ENCODE measurements at places on chromosomes 12 and 14.

- H3K27ac ChIP-seq: no peak overlapping the region
- H3K27me3 ChIP-seq: no peaks in the 10 kb centered on the region
- H3K4me1 ChIP-seq: no peaks in the 10 kb centered on the region
- H3K4me3 ChIP-seq: no peak overlapping the region
- DNase-seq: no peak
These were observed 51.5 kb upstream of the KCNJ8 start for GRCh38 chr12:21825886-21826617.

DNA sequence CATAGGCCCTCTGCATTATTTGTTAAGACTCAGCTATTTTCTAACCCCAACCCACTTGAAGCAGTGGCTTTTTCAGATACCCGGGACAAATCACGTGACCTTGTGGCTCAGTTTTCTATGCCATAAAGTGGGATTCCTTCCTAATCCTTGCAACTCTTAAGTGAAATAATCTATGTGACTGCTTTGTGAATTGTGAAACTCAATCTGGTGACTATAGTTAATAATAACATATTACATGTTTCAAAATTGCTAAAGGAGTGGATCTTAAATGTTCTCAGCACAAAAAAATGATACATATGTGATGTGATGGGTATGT lies 17.3 kb downstream of the EML1 start:
- no peaks in the 10 kb centered on the region for H3K4me1 ChIP-seq
- H3K27ac ChIP-seq: no peak overlapping the region
- no peak for DNase-seq
- no peaks in the 10 kb centered on the region for H3K36me3 ChIP-seq

- H3K27ac ChIP-seq: peak overlapping the region; percentile 71
- peaks cover 16% of the 10 kb centered on the region for H3K27me3 ChIP-seq
- H3K36me3 ChIP-seq: no peaks in the 10 kb centered on the region
- peak overlapping the region; percentile 63 for H3K4me3 ChIP-seq
These were observed 304.8 kb upstream of the OR4E1 start for GRCh38 chr14:21978184-21978998.

DNA sequence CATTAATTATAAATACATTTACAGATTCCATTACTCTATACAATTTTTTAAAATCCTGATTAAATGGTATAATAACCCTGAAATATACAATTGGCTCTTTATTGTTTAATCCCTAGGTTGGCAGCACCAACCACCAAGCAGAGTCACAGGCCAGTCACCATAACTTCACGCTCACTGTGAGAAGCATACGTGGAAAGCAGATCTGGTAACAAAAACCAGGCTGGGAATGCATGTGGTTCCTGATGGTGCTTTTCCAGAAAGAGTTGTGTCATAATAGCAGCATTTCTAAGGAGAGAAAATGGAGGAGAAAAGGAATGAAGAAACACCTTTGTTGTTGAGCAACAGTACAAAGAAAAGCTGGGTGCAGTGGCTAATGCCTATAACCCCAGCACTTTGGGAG lies 66.1 kb downstream of the SIX6 start:
- H3K36me3 ChIP-seq: no peaks in the 10 kb centered on the region
- no peaks in the 10 kb centered on the region for H3K4me1 ChIP-seq
- no peak overlapping the region for H3K27ac ChIP-seq
- DNase-seq: no peak
- peaks cover 30% of the 10 kb centered on the region for H3K27me3 ChIP-seq

GRCh38 chr12:129103231-129103630 lies 250.0 kb downstream of the GLT1D1 start:
- no peak overlapping the region for H3K27ac ChIP-seq
- no peak overlapping the region for H3K4me3 ChIP-seq

DNA sequence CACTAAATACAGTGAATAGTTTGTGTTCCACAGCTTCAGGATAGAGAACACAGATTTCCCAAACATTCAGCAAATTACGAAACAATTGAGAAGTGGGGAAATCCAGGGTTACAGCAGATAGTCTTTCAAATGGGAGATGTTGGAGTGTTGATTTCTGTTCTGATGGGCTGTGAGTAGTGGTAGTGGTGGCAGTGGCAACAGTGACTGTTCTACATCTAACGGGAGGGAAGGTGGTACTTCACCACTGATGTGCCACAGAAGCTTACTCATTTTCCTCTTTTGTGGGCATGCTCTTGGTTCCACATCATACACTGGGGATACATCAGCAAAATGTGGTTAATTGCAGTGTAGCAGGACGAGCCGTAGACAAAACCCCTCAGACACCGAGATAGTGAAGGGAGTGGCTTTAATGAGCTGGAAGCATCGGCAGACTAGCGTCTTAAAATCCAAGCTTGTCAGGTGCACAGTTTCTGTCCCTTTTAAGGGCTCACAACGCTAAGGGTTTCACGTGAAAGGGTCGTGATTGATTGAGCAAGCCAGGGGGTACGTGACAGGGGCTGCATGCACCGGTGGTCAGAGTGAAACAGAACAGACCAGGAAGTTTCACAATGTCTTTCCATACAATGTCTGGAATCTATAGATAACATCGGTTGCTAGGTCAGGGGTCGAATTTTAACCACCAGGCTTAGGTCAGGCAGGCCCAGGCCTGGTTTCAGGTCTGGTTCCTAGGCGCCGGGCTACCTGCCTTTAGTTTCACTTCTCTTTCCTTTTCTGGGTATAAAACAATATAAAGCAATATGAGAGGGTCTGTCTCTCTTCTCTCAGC lies 330.6 kb upstream of the FBXO33 start:
- no peak for DNase-seq
- H3K4me1 ChIP-seq: peaks cover 7% of the 10 kb centered on the region
- H3K36me3 ChIP-seq: no peaks in the 10 kb centered on the region
- H3K27ac ChIP-seq: no peak overlapping the region
- H3K27me3 ChIP-seq: no peaks in the 10 kb centered on the region

- H3K4me1 ChIP-seq: no peaks in the 10 kb centered on the region
- peaks cover 46% of the 10 kb centered on the region for H3K27me3 ChIP-seq
- H3K27ac ChIP-seq: no peak overlapping the region
- H3K36me3 ChIP-seq: peaks cover 3% of the 10 kb centered on the region
- no peak overlapping the region for H3K4me3 ChIP-seq
These were observed 10.6 kb downstream of the FOXA1 start for GRCh38 chr14:37584211-37585100.

GRCh38 chr14:94717808-94718207 lies 52.1 kb downstream of the GSC start:
- no peak overlapping the region for H3K4me3 ChIP-seq
- peaks cover 3% of the 10 kb centered on the region for H3K27me3 ChIP-seq
- DNase-seq: no peak
- no peak overlapping the region for H3K27ac ChIP-seq
- no peaks in the 10 kb centered on the region for H3K4me1 ChIP-seq
- no peaks in the 10 kb centered on the region for H3K36me3 ChIP-seq

DNA sequence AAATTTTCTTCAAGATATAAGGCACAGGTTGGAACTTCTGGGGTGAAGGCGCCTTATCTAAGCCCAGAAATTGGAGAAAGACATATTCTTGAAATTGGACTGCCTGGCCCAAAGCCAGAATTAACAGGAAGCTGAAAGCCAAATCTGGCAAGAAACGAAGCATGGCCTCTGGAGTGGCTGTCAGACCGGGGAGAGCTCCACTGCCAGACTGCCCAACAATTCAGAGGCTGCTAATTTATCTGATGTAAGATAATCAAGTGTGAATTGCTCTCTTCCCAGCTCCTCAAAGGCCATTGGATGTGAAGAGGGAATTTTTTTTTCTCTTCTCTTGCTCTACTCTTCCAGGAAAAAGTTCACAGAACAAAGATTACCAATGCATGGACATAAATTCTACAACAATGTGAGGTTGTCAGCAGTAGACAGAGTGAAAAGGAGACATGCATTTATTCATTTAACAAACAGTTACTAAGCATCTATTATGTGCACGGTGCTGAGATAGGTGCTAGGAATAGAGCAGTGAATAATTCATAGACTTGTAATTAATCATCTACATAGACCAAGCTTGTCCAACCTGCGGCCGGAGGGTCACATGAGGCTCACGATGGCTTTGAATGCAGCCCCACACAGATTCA lies at the start of gene GDF3:
Gene GDF3 (minus strand): TSS at position 210 of the 632 bp plus-strand sequence. CDS start 47 bp downstream, at position 163.
- DNase-seq: no peak
- no peak within 1 kb of the TSS for H3K4me3 ChIP-seq
- H3K36me3 ChIP-seq: no peaks in the 10 kb centered on the region

GRCh38 chr12:26971963-26972362 lies 33.7 kb downstream of the FGFR1OP2 start:
- H3K27me3 ChIP-seq: no peaks in the 10 kb centered on the region
- peaks cover 60% of the 10 kb centered on the region for H3K36me3 ChIP-seq
- no peak overlapping the region for H3K27ac ChIP-seq
- no peak overlapping the region for H3K4me3 ChIP-seq
- H3K4me1 ChIP-seq: peaks cover 15% of the 10 kb centered on the region

GRCh38 chr12:4555804-4556203 lies 6.2 kb upstream of the DYRK4 start:
- H3K27ac ChIP-seq: no peak overlapping the region
- peaks cover 47% of the 10 kb centered on the region for H3K36me3 ChIP-seq
- H3K27me3 ChIP-seq: no peaks in the 10 kb centered on the region
- peaks cover 2% of the 10 kb centered on the region for H3K4me1 ChIP-seq

- peak; percentile 23 for DNase-seq
- no peaks in the 10 kb centered on the region for H3K4me1 ChIP-seq
- H3K4me3 ChIP-seq: no peak overlapping the region
- H3K36me3 ChIP-seq: no peaks in the 10 kb centered on the region
- no peaks in the 10 kb centered on the region for H3K27me3 ChIP-seq
These were observed 46.8 kb downstream of the TMEM117 start for GRCh38 chr12:43882578-43883178.

DNA sequence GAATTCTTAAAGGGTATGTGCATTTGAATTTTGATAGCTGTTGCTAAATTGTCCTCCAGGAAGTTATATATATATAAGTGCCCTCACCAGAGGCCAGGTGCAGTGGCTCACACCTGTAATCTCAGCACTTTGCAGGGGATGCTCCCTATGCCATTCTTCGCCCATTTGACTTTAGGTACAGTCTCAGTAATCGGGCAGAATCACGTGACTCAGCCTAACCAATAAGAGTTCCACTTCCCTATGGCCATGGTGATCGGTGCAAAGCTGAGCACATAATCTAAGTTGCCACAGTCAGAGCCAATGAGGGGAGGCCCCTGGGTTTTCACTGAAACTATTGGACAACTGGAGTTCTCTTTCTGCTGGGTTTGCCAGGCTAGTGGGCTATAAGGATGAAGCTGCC lies 274.6 kb upstream of the TBX3 start:
- H3K36me3 ChIP-seq: no peaks in the 10 kb centered on the region
- no peak for DNase-seq
- no peak overlapping the region for H3K4me3 ChIP-seq
- no peaks in the 10 kb centered on the region for H3K4me1 ChIP-seq
- H3K27me3 ChIP-seq: no peaks in the 10 kb centered on the region

GRCh38 chr14:67002994-67003753 lies 186.1 kb upstream of the GARIN2 start:
- H3K36me3 ChIP-seq: no peaks in the 10 kb centered on the region
- H3K27me3 ChIP-seq: no peaks in the 10 kb centered on the region
- H3K4me1 ChIP-seq: peaks cover under 1% of the 10 kb centered on the region
- no peak overlapping the region for H3K27ac ChIP-seq

- no peaks in the 10 kb centered on the region for H3K36me3 ChIP-seq
- H3K27me3 ChIP-seq: no peaks in the 10 kb centered on the region
- no peaks in the 10 kb centered on the region for H3K4me1 ChIP-seq
- no peak overlapping the region for H3K27ac ChIP-seq
These were observed 27.0 kb downstream of the GPR135 start for GRCh38 chr14:59438195-59438647.

GRCh38 chr14:23942587-23942986 lies 11.0 kb upstream of the DHRS4 start:
- H3K27ac ChIP-seq: no peak overlapping the region
- H3K36me3 ChIP-seq: peaks cover 2% of the 10 kb centered on the region
- DNase-seq: no peak

- peak; percentile 87 for DNase-seq
- peak overlapping the region; percentile 92 for H3K27ac ChIP-seq
- H3K36me3 ChIP-seq: peaks cover 46% of the 10 kb centered on the region
- no peaks in the 10 kb centered on the region for H3K27me3 ChIP-seq
- H3K4me3 ChIP-seq: peak overlapping the region; percentile 84
- peaks cover 32% of the 10 kb centered on the region for H3K4me1 ChIP-seq
These were observed 3.7 kb upstream of the SETD1B start for GRCh38 chr12:121799842-121800693.

DNA sequence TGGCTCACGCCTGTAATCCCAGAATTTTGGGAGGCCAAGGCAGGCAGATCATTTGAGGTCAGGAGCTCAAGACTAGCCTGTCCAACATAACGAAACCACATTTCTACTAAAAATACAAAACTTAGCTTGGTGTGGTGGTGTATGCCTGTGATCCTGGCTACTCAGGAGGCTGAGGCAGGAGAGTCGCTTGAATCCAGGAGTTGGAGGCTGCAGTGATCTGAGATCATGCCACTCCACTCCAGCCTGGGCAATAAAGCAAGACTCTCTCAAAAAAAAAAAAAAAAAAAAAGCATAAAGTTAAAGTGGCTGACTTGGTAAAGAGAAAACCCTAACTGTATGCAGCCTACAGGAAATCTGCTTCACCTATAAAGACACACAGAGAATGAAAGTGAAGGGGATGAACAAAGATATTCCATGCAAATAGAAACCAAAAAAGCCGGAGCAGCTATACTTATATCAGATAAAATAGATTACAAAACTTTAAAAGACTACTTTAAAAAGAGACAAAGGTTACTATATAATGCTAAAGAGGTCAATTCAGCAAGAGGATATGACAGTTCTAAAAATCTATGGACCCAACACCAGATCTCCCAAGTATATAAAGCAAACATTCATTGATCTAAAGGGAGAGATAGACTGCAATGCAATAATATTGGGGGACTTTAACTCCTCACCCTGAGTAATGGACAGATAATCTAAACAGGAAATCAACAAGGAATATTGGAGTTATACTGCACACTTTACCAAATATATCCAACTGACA lies 4.1 kb downstream of the CLEC2B start:
- peaks cover 40% of the 10 kb centered on the region for H3K4me1 ChIP-seq
- peak overlapping the region; percentile 77 for H3K27ac ChIP-seq
- DNase-seq: no peak
- H3K36me3 ChIP-seq: peaks cover 53% of the 10 kb centered on the region
- no peaks in the 10 kb centered on the region for H3K27me3 ChIP-seq
